ENCODE measurements at places on chromosomes 2 and 18.

DNA sequence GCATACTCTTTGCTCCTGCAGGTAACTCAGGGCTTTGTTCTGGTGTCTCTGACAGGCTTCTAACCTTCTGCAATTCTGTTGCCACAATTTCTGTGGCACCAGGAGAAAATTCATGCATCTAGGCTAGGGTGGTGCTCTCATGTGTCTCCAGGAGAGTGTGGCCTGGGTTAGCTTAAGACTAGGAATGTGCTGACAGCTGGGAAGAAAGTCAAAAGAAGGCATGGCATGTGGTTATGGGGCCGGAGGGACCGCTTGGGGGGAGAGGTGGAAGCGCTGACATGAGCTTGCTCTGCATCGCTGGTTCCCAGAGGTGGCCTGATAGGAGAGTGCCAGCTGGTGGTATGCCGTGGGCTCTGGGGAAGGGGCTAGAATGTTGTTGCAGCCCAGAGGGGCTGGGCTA is 173.3 kb upstream of the TNP1 start:
- no peak for DNase-seq

DNA sequence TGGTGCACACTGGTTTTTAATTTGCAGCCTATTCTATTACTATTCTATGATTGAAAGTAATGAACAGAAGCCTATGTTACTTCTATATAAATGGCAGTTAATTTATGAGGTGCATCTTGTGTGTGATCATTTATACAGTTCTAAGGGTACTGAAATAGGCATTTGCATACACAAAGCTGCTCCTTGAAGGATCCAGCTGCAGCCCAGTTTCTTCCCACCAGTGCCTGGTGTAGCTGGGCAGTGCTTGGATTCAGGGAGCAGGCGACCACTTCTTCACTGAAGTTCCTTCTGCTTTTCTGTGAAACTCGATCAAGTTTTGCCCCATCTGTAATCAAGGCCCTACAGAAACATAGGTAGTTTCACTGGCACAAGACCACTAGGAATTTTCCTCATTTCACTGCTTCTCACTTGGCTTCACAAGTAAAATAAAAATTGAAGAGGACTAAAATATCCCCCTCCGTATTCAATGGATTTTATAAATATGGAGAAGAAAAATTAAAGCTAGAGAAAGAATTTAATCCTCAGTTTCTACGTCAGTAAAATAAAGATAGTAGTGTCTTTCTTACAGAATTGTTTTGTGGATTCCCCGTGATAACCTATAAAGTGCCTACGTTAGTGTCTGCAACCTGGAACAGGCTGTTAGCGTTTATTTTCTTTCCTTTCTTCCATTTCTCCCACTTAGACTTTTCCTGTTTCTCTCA is 1.7 kb upstream of the LPIN2 start:
- DNase-seq: no peak

DNA sequence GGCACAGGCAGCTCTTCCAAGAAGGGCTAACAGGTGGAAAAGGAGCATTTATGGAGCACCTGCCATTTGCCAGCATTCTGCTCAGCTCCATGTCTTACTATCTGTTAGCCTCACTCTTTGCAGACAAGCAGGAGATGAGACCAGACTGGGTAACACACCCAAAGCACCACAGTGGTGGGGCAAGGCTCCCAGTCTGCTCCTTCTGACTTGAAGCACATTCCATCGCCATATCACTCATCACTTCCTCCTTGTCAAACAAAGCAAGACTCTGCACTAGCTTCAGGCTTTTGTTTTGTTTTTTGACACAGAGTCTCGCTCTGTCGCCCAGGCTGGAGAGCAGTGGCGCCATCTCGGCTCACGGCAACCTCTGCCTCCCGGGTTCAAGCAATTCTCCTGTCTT is 182.8 kb downstream of the MGAT5 start:
- no peak for DNase-seq

GRCh38 chr18:30999186-30999585 is 43.4 kb downstream of the DSC3 start:
- DNase-seq: no peak

Data from right cardiac atrium (tissue), 5 donors.